ENCODE measurements at places on chromosomes 4 and X.

- DNase-seq = no peak
Observed at GRCh38 chr4:110671679-110672078, 48.8 kb upstream of the PITX2 start.

DNA sequence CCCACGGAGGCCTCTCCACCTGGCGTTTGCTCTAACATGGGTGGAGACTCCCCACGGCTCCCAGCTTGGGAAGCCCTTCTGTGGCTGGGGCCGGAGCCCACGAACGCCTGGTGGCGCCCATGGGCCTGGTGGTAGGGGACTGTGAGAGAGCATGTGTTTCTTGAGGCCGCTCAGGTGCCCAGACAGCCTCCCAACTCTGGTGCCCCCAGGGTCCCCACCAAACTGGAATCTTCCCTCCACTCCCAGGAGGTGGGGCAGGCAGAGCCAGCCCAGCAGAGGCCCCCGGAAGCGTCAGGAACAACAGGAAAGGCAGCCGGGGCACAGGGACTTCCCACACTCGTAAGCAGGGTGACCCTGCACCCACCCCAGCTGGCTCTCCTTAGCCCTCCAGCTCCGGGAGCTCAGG lies 33.3 kb upstream of the FGFR3 start:
- no peak for DNase-seq

GRCh38 chr4:70945046-70945445 lies 42.9 kb downstream of the MOB1B start:
- DNase-seq = no peak

DNA sequence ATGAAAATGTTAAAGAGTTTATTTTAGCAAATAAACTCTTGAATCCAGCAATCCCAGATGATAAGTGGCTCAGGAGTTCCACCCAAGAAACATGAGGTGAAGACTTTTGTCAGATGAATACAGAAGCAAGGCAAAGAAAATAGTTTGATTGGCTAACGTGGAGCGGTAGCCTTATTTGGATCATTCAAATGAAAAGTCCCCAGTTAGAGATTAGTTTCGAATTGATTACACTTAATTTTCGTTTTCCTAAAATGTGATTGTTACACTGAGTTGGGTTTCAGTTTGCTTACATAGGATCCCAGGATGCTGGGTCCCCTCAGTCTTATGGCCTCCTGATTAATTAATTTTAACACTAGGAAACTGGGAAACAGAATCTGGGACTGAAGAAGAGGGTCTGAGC lies 76.4 kb upstream of the RPA4 start:
- no peak for DNase-seq

DNA sequence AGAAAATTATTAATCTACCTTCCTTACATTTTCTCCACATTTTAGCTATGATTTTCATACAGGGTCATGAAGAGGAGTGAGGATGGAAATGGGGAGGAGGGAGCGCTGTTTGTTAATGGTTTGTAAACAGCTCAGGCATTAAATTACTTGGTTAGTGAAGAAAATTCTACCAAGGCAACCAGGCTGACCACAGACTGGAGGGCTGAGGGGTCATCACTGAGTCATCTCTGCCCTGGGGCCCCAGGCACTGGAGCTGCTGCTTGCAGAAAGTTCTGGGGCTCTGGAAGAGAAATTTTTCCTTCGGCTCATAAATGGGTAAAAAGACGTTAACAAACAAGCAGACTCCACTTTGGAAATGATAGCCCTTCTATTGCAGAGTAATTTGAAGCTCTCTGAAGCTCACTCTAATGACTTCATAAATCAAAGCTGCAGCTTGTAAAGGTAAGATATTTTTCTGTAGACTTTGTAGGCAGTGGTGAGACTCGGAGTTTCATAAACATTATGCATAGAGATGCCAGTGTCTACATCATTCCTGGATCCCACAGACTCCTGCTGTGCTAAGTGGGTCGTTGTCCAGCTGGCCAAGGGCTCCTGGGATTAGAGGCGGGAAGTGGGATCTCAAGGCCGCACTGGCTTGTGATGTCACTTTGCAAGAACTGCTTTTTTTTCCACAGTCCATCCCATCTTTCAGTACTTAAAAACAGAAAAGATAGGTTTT lies 159.6 kb downstream of the PTTG2 start:
- no peak for DNase-seq

DNA sequence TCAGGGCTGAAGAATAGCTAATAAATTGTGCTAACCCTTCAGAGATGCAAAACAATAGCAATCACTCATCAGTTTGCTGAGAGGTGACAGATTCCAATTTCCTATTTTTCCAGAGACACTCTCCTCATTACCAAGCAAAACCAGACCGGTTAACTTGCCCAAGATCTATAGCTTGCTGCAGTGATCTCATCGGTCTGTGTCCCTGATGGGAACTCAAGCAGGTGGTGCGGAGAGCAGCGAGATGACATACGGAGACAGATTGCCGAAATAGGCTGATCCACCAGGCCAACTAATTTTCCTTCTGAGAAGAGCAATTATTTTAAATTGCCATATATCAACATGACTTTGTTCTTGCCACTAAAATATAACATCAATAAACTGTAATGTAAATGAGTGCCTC lies 10.5 kb upstream of the DCHS2 start:
- DNase-seq = no peak

DNA sequence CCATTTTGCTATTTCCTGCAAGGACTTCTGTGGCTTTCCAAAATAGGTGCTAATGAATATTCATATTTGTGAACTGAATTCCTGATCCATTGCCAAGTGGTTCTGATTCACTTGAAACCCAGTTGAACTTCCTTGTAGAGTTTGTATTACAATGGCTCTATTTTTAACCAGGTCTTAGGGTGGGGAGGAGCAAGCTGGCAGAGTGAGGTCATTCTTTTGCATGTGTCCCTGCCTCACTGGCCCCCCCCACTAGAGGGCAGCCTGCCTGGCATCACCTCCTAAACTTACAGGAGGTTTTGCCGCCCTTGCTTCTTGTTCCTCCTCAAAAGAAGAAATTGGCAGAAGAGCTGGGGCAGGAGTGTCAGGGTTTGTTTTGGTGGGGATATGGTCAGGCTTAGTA lies 10.5 kb downstream of the PTTG2 start:
- peak; percentile 61 for DNase-seq

DNA sequence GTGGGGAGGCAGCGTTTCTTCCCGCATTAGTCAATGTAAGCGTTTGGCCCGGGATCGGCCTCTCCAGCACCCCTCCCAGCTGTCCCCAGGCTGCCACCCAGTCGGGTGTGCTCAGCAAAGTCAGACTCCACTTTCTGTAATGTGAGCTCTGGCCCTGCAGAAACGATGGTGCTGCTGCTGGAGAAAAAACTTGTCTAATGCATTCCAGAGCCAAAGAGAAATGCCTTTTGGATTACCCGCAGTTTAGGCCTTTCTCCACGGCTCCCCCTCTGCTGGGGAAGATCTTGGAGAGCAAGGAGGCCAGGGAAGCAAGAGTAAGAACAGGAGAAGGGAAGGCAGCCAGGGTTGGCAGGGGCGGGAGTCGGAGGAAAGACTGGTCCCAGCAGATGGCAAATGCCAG lies 55.2 kb downstream of the ELF4 start:
- no peak for DNase-seq

- no peak for DNase-seq
Observed at GRCh38 chr4:24889991-24890390, 22.9 kb downstream of the CCDC149 start.

DNA sequence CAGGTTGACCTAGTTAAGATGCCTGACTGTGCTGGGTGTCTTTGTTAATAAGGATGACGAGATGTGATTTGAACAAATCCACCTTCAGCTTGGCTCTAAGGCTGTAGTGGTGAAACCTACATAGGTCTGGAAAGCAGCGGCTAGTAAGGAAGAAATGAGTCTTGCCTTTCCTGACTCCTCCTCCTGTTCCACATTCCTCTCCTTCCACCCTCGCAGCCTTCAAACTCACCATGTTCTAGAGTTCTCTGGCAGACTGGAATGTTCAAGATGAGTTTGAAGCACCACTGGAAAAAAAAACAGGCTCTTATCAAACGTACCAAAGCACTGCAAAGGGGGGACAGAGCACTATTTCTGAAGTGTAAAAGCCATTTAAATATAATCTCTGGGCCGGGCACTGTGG lies 395.4 kb downstream of the BMPR1B start:
- no peak for DNase-seq

- DNase-seq = peak; percentile 5
Observed at GRCh38 chrX:153494541-153495361, at the start of gene BGN. Gene BGN (plus strand): TSS chrX:153494980. CDS start chrX:153504632, 9,652 bp downstream.

DNA sequence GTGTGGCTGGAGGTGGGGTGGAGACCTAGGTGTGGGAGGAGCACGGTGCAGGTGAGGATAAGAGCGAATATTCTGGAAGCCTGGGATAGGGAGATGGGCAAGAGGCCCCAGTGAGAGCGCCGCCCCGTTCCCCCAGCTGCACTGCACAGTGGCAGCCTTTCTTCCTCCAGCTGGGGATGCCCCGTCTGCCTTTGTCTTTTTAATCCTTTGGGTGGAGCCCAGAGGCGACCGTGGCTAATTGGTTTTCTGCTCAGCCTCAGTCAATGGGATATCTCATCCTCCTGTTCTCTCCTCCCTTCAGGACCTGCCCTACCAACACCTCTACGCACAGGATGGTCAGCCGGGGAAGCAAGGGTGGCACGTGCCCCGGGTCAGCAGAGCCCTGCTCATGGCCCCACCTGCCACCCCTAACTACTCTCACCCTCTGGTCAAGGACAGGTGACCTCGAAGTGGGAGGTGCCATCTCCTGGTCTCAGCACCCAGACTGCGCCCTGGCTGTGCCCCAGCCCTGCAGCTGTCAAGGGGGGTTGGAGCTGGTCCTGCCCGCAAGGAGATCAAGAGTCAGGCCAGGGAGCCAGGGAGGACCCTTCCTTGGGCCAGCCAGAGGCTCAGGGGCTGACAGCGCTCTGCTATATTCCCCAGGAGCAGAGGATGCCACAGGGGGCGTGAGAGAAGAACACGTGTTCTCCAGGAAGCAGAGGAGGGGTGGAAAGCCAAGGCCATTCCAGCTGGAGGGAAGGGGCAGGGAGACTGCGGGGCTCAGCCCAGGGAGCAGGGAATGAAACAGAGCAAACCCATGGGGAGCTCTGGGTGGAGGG lies 64.0 kb downstream of the ADRA2C start:
- no peak for DNase-seq

GRCh38 chr4:6582889-6583490 lies 8.0 kb downstream of the MAN2B2 start:
- DNase-seq = peak; percentile 4

DNA sequence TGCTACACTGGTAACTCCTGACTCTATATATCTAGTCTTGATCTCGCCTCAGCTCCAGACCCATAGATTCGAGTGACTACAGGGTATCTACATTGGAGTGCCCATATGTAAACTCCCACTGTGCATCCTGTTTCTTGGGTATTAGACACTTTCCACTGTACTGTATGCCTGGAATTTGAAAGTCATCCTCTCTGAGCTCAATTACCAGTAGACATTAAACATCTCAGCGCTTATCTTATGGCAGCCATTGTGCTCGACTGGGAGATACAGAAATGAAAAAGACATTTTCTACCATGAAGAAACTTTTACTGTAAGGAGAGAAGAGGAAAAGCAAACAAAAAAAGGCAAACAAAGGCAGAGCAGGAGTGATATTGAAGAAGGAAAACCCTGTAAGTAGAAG lies 151.9 kb upstream of the JADE1 start:
- no peak for DNase-seq

DNA sequence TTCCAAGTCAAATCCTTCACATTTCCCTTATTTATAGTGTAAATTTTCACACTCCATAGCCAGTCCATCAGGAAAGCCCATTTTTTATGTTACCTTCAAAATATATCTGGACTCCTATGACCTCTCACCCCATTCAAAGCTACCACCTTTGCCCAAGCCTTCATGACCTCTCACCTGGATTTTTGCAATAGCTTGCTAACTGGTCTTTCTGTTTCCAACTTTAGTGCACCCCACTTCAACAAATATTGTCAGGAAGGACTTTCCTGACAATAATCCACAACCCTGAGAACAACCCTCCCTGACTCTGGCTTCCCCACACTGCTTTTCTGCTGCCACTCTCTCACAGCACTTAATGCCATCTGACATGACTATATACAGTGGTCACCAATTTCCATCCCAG lies 33.4 kb downstream of the ASIC5 start:
- no peak for DNase-seq

DNA sequence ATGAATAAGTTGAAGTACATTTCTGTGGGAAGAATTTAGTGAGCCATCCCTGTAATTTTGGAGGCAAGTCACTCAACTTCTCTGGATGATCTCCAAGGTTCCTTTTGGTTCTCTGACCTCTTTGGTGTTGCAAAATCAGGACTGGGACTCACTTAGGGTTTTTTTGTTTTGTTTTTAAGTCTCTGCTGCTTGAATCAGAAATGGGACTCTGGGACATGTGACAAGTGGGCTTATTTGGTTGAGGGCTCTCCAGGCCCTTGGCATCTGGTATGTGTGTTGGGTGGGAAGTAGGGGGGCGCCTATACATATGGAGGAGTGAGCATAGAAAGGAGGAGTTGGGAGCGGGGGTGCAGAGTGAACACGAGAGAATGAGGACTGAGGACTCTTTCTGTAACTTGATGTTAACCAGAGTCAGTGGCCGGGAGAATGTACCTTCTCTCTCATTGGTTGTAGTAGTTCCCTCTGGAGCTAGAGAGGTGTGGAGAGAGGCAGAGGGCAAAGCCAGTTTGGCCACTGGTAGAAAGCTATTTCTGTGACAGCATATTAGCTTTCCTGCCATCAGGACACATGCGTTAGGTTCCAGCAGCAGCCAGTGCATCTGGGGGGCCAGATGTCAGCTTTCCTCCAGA lies 1.9 kb downstream of the ARHGAP10 start:
- DNase-seq = no peak

- DNase-seq = no peak
Observed at GRCh38 chr4:105605493-105605892, 53.1 kb downstream of the ARHGEF38 start.

DNA sequence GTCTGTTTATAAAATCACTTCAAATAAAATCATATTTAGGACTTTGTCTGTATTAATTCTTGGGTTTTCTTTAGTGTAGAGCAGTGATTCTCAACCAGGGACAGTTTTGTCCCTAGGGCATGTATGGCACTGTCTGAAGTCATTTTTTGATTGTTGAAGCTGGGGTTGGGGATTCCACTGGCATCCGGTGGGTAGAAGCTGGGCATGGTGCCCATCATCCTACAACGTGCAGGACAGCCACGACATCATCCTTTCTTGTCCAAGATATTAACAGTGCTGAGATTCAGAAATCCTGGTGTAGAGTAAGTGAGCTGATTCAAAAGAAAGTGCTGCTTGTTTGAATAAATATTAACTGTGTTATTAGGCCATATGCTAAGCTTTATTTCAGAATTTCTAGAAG lies 28.6 kb downstream of the DCLK2 start:
- DNase-seq = no peak

DNA sequence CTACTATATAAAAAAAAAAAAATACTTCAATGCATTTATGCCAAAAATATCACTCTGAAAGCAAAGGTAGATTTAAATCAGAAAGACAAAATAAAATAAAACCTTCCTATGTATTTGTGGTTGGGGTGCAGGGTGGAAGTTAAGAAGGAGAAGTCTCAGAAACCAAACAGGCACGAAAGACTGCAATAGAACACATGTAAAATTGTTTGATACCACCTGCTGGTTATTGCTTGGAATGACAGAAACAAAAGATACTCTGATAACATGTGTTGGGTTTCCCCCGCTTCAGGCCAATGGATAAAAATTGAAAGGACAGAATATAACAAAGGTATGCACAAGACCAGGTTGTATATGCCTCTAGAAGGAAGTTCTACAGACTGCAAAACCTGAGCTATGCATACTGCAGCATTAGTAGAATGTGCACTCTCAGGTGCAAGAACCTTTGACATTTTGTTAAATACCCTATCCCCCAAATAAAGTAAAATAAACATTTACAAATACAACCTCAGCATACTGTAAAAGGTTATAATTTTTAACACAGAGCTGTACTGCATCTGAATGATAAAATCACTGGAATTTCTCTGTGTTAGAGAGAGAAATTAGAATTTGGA lies 118.8 kb downstream of the GABRA2 start:
- no peak for DNase-seq
